ENCODE measurements at places on chromosomes 2 and 18.

DNA sequence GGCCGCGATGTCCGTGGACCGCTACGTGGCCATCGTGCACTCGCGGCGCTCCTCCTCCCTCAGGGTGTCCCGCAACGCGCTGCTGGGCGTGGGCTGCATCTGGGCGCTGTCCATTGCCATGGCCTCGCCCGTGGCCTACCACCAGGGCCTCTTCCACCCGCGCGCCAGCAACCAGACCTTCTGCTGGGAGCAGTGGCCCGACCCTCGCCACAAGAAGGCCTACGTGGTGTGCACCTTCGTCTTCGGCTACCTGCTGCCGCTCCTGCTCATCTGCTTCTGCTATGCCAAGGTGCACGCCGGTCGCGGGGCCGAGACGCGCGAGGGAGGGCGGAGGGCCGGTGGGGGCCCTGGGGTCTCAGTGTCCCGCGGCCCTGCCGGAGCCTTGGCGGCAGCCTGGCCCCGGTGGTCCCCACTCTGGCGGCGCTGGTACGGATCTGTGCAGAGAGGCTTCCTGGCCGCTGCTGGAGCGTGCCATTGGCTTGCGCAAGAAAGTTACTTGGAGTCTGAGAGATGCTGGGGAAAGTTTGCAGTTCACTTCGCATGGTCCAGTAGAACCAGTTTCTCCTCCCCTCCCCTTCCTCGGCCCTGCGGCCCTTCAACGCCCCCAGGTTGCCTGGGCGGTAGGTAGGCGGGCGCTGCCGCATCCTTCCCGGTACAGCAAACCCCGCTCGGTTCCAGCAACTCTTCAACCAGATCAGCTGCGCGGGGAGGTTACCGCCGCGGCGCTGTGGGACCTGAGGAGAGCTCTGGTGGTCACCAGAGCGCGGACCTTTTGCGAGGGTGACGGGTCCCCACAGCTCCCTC lies 1.5 kb downstream of the GALR1 start:
- DNase-seq: no peak

GRCh38 chr2:120660771-120661459 lies 74.8 kb upstream of the GLI2 start:
- DNase-seq: peak; percentile 45

DNA sequence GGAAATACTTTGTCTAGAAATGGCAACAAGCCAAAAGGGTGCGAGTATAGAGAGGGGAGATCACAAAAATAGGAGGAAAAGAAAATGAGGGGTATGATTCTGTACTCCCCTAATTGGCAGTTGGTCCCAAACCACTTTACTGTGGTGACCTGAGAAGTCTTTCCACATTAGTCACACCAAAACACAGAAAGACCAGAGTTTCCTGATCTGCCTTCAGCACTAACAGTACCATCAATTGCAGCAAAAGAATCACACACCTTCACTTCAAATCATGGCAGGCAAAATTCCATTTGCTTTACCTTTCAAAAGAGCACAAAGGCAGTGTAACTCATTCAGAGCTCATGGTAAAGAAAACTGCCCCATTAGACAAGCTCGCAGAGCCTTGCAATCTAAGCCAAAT lies 86.8 kb downstream of the ALK start:
- DNase-seq: no peak

DNA sequence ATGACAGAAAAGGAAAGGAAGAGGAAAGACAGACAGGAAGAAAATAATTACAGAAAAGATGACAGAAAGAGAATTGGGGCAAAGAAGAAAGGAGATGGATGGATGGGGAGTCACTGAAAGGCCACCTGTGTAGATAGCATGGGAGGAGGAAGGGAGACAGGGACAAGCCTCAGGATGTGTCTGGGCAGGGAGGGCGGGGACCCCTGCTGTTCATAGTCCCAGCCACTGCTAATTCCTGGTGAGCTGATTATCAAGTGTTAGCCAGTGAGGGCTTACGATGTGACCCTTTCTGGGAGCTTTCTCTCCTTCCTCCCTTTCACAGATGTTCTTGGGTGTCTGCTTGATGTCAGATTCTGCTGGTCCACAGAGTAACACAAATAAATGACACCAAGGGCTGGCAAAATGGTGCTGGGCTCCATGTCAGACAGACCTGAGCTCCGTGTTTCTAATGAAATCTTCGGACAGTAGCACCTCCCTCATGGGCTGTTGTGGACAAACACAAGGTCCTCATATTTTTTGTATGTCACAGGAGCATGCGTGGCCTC lies 13.6 kb downstream of the FHOD3 start:
- DNase-seq: no peak

DNA sequence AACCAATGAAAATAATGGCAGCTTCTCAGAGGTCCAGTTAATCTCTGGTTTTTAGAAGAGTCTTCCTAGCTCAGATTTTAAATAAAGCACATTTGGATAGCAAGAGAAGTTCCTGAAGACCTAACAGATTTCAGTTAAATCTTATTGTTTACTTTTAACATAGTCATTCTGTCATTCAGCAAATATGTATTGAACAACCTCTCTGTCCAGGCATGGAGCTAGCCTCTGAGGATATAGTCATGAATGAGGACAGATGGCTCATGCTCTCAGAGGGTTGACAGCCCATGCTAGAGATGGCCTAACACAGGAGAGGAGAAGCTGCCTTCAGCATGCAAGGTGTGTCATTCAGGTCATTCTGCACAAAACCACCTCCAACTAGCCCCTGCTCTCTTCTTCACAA lies 6.2 kb downstream of the CCBE1 start:
- DNase-seq: no peak

GRCh38 chr18:79586436-79587225 lies 93.0 kb upstream of the CTDP1 start:
- no peak for DNase-seq

- DNase-seq: peak; percentile 69
Measured at GRCh38 chr2:232076736-232077135, 115.2 kb downstream of the DIS3L2 start.

DNA sequence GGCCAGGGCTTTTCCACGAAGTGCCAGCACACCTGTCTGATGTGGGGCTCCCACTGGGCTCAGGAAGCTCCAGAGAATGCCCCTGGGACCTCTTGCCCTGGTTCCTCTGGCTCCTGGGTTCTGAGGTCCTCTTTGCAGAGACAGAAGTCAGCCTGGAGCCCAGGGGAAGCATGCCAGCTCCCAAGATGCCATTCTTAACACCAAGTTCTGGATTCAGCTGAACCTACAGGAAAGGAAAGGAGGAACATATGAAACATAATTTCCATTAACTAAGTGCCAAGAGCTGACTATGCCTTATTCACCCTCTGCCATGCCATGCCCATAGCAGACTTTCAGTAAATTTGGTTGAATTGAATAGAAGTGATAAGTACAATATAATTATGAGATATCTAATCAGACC lies 21.9 kb downstream of the FAM124B start:
- no peak for DNase-seq

DNA sequence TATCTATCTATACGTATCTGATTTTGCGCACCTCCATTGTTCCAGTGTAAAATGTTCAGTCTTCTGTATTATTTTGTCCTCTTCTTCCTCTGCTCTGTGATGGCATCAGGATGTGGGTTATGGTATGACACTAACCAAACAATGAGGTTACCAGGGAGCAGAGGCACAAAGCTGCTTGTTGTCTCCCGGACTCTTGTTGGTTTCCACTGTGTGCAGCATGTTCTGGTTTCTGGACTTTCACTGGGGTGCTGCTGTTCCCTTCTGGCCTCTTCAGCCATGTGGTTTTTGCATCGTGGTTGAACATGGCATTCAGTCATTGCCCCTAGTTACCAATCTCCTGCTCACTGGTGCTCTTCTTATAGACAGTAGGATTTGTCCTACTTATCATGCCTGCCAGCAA lies 665.9 kb downstream of the CBLN2 start:
- no peak for DNase-seq

GRCh38 chr2:59938181-59938580 lies 615.3 kb downstream of the BCL11A start:
- no peak for DNase-seq

- no peak for DNase-seq
Measured at GRCh38 chr18:57809190-57809589, 6.1 kb upstream of the ATP8B1 start.

DNA sequence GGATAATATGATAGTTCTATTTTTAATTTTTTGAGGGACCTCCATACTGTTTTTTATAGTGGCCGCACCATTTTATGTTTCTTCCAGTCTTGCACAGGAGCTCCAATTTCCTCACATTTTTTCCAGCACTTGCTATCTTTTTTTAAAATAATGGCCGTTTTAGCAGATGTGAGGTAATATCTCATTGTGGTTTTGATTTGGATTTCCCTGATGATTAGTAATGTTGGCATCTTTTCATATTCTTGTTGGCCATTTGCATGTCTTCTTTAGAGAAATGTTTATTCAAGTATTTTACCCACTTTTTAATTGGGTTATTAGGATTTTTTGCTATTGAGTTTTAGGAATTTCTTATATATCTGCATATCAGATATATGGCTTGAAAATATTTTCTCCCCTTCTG lies 29.9 kb upstream of the NAPG start:
- DNase-seq: no peak

- no peak for DNase-seq
Measured at GRCh38 chr2:230601510-230601909, 111.1 kb upstream of the CAB39 start.

DNA sequence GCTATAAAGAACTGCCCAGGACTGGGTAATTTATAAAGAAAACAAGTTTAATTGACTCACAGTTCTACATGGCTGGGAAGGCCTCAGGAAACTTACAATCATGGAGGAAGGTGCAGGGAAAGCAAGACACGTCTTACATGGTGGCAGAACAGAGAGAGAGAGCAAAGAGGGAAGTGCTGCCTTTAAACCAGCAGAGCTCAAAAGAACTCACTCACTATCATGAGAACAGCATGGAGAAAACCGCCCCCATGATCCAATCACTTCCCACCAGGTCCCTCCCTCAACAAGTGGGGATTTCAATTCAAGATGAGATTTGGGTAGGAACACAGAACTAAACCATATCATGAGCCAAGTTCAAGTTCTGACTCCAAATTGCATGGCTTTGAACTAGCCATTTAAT lies 62.8 kb upstream of the PPP1CB start:
- DNase-seq: no peak

Data from globus pallidus (tissue), 1 donor.